Pons (tissue), 1 donor: ENCODE measurements at places on chromosomes 1 and 21.

- DNase-seq, result no peak
These were observed 5.1 kb upstream of the REG4 start for GRCh38 chr1:119816407-119816806.

GRCh38 chr1:112033439-112034120 lies 44.1 kb upstream of the KCND3 start:
- no peak for DNase-seq

GRCh38 chr1:15206418-15207030 lies 40.5 kb upstream of the FHAD1 start:
- no peak for DNase-seq

- peak; percentile 25 for DNase-seq
These were observed 77.6 kb upstream of the IFNAR2 start for GRCh38 chr21:33151941-33152731.

GRCh38 chr1:186781730-186782129 lies 47.0 kb upstream of the PLA2G4A start:
- DNase-seq, result no peak

DNA sequence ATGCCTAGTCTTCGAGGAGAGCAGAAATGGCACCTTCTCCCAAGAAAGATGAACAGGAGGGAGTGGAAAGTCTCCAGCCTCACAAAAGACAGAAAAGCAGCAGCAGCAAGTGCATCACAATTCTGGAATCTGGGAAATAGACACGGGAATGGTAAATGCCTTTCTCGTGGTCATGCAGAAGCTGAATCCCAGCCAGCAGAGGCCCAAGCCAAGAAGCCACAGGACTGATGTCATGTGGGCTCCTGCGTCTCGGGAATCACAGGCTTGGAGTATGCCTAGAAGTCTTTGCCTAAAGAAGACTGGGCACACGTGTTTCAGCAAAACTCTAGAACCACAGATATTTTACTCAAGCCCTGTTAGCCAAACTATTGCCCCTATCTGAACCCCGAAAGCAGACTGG lies 260.3 kb upstream of the PLD5 start:
- peak; percentile 33 for DNase-seq

DNA sequence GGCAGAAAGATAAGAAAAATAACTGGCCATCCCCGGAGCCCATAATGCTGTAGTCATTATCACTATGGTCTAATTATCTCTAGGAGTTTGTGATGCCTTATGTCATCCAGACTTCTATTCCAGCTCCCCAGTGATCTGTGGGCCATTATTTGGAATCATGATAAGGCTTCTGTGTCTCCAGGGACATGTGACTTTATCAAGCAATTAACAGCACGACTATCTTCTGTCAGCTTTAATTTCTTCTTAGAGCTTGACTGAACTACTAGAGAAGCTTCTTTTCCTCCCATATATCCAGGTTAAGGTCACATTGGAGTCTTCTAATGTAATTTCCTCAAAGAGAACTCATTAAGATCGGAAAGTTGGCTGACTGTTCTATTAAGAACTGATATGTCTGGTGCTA lies 100.4 kb downstream of the LHX8 start:
- DNase-seq, result no peak

GRCh38 chr1:58204284-58204683 lies 342.2 kb downstream of the OMA1 start:
- no peak for DNase-seq

DNA sequence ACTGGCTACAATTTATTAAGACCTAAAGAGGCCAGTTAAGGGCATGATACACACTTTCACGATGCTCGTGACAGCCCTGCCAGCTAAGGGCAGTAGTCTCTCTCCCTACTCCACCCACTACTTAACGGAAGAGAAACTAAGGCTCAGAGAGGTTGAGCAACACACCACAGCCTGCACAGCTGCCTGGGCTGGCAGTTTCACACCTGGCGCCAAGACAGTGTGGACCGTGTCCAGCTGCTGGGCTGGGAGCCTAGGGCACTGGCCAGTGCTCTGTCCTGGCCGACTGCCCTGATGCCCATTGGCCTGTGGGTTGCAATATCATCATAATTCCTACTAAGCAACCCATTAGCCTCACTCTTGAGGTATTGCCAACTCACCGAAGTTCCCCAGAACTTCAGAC lies 27.6 kb downstream of the TENT5C start:
- DNase-seq, result no peak

DNA sequence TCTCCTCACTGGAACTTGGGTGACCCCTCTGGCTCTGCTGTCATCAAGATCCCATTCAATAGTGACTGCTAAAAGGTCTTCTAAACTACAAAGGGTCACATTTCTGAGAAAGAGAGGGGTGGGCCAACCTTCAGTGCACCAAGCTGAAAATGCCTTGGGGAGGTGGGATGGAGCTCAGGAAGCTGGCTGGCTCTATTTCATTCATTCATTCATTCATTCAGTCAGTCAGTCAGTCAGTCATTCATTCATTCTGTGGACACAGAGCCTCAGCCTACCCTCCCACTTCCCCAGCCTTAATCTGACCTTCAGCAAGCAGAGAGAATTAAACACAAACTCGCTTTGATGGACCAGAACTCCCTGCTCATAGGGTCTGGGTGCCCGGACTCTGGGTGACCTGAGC lies 11.7 kb downstream of the RUNX3 start:
- no peak for DNase-seq

DNA sequence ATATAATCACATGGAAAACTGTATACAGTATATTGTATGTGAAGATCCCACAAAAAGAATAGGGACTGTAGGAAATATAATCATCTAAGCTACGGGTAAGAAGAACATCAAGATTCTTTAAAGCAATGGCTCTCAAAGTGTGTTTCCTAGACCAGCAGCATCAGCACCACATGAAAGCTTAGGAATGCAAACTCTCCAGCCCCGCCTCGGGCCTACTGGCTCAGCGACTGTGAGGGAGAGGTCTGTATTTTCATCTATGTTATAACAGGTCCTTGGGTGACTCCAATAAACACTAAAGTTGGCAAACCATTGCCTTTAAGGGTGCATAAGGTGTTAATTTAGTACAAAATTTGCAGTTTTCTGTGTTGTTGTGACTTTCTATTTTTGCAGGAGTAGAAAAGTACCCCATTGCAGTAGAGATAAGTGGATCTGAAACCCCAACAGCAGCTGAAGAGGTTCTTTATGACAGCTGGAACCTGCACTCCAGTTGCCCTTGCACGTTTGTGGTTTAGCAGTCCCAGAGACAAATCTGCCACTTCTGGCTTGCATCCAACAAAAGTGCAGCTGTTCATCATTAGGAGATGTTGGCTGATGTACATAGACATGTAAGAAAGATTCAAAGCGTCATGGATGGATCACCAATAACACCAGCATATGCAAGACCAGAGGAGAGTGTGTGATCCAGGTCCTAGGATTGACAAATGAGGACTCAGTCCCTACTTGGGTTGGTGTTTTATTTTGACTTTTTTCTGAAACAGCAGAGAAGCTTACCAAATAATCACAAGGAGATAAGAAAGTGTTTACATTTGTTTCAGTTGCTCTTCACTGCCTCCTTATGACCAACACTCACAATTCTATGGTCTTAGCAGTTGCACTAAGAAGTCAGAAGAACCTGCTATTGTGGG lies 15.9 kb upstream of the IFNAR1 start:
- no peak for DNase-seq

DNA sequence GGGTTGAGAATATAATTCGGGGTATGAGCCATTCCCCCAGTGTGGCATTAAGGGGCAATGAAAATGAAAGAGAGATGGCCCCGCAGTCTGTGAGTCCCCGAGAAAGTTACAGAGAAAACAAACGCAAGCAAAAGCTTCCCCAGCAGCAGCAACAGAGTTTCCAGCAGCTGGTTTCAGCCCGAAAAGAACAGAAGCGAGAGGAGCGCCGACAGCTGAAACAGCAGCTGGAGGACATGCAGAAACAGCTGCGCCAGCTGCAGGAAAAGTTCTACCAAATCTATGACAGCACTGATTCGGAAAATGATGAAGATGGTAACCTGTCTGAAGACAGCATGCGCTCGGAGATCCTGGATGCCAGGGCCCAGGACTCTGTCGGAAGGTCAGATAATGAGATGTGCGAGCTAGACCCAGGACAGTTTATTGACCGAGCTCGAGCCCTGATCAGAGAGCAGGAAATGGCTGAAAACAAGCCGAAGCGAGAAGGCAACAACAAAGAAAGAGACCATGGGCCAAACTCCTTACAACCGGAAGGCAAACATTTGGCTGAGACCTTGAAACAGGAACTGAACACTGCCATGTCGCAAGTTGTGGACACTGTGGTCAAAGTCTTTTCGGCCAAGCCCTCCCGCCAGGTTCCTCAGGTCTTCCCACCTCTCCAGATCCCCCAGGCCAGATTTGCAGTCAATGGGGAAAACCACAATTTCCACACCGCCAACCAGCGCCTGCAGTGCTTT lies 9.4 kb downstream of the PROX1 start:
- DNase-seq, result no peak

- DNase-seq, result no peak
These were observed 364.8 kb downstream of the RPS6KC1 start for GRCh38 chr1:213415691-213416380.

- no peak for DNase-seq
These were observed 123.1 kb downstream of the AKT3 start for GRCh38 chr1:243726806-243727502.

- peak; percentile 38 for DNase-seq
These were observed 262.0 kb downstream of the TNR start for GRCh38 chr1:175481126-175482070.

GRCh38 chr1:175927944-175928343 lies 184.5 kb upstream of the TNR start:
- DNase-seq, result no peak

DNA sequence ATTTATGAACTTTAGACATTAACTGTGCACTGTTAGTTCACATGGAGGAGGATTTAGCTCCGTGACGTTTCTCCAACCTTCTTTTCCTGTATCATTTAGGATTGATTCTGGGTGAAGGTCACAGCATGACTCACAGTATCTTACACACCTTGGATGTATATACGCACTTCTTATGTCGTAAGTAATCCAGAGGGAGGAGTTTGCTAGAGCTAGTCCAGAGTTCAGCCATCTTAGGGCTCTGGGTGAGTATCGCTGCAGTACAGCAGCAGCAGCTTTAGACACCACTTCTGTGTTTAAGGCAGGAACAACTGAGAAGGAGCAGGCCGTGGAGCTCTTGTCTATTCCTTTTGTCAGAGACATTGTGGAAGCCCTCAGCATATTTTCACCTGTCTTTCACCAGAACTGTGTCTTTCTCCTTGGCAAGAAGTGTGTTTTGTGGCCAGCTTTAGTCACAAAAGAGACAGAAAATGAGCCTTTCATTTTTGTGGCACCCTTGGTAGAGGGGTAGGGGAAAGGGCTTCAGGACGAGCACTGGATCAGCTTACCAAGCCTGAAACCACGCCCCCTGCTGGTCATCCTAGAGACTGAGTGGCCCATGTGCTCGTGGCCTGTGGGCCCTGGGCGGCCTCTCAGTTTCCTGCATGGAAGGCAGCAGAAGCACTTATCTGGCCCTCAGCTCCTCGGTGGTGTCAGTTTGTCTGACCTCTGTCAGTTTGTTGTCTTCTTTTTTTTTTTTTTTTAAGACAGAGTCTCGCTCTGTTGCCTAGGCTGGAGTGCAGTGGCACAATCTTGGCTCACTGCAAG lies 64.0 kb downstream of the ADARB1 start:
- no peak for DNase-seq

DNA sequence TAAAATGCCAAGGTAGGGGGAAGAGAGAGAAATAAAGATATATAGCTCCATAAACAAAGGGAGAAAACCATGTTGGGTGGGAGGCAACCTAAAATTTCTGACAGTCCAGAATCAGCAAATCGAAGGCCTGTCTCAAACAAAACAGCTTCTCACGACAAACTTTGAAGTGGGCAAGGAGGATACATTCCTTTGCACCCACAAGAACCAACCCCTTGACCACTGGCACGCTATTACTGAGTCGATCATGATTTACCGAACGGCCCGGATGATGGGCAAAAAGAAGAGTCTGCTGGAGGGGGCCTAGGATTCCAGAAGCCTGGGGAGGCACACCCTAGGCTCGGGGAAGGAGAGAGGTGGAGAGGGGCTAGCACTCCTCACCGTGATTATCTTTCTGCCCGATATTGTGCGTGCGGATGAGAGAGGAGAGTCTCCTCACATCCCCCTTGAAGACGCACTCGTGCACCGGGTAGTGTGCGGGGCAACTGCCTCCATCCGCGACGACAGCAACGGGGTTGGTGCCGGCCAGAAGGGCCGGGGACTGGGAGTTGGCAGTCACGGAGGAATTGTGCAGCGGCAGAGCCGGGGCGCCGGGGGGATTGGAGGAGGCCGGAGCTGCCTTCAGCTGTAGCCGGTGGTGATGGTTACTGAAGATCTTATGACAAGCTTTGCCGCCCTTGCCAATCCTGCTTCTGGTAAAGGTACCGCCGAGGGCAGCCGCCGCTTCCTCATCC lies 756 bp downstream of the ANKRD13C start:
- peak; percentile 27 for DNase-seq

- DNase-seq, result peak; percentile 37
These were observed 490.3 kb downstream of the TTLL7 start for GRCh38 chr1:83508485-83509151.

DNA sequence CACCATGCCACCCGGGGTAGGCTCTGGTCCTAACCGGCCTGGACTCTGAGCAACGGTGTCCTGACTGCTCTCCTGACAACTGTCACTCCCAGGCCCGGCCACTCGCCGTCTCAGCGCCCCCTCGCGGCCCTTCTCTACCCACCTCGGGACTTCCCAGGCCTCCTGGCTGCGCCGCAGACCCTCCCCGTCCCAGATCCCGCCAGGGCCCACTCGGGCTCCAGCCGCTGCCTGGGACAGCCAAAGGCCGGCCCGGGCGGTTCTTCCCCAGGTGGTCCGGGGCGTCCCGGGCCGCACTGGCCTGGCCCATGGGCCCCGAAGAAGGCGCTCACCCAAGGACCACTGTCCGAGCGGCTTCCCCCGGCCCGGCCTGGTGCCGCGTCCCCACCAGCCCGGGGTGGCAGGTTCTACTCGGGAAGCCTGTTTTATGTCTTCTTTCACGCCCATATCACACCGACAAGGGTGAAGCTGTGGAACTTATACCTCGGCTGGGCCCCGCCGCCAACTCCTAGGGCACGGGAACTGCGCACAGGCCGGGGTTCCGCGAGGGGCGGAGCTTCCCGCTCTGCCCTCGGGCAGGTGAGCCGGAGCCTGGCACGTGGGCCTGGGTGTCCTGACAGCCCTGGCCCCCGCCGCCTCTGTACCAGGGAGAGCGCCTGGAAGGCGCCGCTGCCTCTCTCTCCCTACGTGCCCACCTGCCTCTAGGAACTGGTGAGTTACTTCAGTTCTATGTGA lies 138.3 kb downstream of the TTLL7 start:
- peak; percentile 79 for DNase-seq

GRCh38 chr1:231683439-231684165 lies 57.0 kb downstream of the DISC1 start:
- no peak for DNase-seq

DNA sequence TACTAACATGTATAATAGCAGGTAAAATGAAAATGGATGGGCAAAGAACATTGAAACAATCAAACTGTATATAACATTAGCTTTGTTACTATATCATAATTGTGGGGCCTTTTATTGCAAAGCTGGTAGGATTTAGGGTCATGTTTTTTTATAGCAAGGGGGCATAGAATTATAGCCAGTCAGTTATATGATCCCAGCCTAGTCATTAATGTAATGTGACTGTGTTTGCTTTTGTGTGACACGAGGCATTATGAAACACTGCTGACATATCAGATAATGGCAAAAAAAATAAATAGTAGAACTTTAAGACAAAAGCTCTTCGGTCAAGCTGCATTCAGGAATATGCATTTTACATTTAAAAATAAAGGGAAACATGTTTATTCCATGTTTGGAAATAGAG lies 81.3 kb upstream of the ZNF281 start:
- no peak for DNase-seq

- no peak for DNase-seq
These were observed 28.0 kb upstream of the DMRTB1 start for GRCh38 chr1:53431244-53431643.

GRCh38 chr1:230895452-230895851 lies 27.1 kb upstream of the C1orf198 start:
- DNase-seq, result no peak

- no peak for DNase-seq
These were observed 84.9 kb downstream of the VWA5B1 start for GRCh38 chr1:20375563-20375962.
